Common myeloid progenitor, CD34-positive (primary cell): ENCODE measurements at places on chromosomes 7 and 10.

- no peak for DNase-seq
Measured at GRCh38 chr7:46970476-46970875, 611.4 kb downstream of the TNS3 start.

GRCh38 chr7:134907639-134908038, 78.7 kb upstream of the AGBL3 start:
- DNase-seq, result no peak

DNA sequence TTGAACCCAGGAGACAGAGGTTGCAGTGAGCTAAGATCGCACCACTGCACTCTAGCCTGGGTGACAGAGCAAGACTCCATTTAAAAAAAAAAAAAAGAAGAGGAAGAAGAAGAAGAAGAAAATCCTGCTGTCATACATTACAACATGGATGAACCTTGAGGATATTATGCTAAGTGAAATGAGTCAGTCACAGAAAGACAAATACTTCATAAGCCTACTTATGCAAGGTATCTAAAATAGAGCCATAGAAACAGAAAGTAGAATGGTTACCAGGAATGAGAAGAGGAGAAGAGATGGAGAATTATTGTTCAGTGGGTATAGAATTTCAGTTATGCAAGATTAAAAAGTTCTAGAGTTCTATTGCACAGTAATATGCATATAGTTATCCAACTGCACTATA, 466.5 kb downstream of the PLXNA4 start:
- no peak for DNase-seq

DNA sequence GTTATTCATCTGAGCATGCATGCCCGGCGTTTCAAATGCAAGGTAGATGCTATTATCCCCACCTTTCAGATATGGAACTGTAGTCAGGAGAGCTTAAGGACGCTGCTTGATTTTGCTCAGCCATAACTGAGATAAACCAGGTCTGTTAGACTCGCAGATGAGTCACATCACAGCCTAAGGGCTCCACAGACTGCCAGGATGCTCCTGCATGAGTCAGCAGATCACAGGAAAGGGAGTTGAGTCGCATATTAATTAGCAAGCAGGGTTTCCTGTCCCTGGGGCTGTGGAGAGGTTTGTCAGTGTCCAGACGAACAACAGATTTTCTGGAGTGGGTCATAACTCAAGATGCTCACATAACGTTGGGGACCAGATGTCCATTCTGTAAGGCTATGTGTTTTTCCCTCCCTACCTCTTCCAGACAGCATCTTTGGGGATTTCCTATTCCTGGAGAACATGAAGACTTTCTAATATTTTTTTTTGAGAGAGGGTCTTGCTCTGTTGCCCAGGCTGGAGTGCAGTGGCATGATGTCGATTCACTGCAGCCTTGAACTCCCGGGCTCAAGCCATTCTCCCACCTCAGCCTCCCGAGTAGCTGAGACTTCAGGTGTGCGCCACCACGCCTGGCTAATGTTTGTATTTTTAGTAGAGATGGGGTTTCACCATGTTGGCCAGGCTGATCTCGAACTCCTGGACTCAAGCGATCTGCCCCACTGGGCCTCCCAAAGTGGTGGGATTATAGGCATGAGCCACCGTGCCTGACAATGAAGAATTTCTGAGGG, 36.7 kb downstream of the PFKFB3 start:
- peak; percentile 83 for DNase-seq

DNA sequence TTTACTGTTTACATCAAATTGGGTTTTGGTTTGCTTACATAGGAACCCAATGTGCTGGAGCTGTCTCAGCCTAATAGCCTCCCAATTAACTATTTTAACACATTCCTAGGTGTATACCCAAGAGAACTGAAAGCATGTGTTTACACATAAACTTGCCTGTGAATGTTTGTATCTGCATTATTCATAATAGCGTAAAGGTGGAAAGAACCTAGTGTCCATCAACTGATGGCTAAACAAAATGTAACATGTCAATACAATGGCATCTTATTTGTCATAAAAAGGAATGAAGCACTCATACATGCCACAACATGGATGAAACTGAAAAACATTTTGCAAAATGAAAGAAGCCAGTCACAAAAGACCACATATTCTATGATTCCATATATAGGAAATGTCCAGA, 160.6 kb upstream of the EEPD1 start:
- DNase-seq, result no peak
